SJCRH30 (cell line): ENCODE measurements at places on chromosomes 5 and 9. TPM values are rescaled to one million over a fixed set of nuclear protein-coding genes. Genes with fewer than 3 reads are reported as not detected.

The SLC36A3 gene
- total RNA-seq = not detected in 2 replicates

The PTGES gene
- 0.76 and 0.91 TPM in 2 replicates for total RNA-seq

- DNase-seq = no peak
These were observed 81.3 kb downstream of the ADAMTSL1 start for GRCh38 chr9:18555105-18555883.

DNA sequence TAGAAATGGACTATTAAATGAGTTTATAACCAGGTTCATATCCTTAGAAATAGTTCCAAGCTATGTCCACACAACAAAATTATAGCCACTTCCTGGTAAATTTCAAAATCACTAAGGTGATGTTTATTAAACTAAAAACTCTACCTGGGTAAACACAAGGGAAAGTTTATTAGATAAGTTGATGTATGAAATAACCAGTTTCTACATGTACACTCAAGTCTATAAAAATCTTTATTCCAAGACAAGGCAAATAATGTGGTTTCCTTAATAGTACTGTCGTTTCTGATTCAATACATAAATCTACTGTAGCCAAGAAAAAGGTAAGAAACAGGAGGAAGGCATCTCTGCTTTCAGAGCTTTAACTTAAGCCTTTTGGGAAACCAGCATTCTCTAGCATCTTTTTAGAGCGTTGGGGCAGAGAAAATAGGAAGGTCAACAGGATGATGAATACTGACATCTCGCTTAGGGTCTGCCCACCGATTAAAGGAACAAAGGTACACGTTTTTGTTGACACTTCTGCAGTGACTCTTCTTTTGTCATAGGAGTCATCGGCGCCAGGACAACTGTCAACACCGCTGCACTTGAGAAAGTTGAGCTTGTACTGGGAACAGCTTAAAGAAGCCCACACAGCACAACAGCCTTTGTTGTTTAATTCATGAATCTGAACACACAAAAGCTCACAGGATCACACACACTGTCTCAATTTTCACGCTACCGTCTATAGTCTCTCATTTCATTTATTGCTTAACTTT lies 513.6 kb downstream of the SLCO4C1 start:
- DNase-seq = no peak

- DNase-seq = peak; percentile 59
These were observed 369 bp downstream of the OCLN start for GRCh38 chr5:69492923-69493395.
